ENCODE measurements at places on chromosomes 4 and X. TPM values are rescaled to one million over a fixed set of nuclear protein-coding genes. Genes with fewer than 3 reads are reported as not detected.

ART3 gene
- total RNA-seq: not detected

EGFL6 gene
- total RNA-seq: not detected

SULT1E1 gene
- total RNA-seq: not detected

RBM3 gene
- total RNA-seq: 202 TPM

DMRTC1 gene
- not detected for total RNA-seq

ARAF gene
- 58.2 TPM for total RNA-seq

ERCC6L gene
- total RNA-seq: 14.7 TPM

AKAP4 gene
- total RNA-seq: not detected

MAGEE1 gene
- total RNA-seq: 0.17 TPM

FOXR2 gene
- not detected for total RNA-seq

FOXP3 gene
- 0.57 TPM for total RNA-seq

RAB41 gene
- not detected for total RNA-seq

PYURF gene
- 26.1 TPM for total RNA-seq

TMSB15A gene
- total RNA-seq: not detected

SMIM10 gene
- total RNA-seq: 1.5 TPM

ENOPH1 gene
- total RNA-seq: 70.2 TPM

MAGEA11 gene
- total RNA-seq: not detected

PDE5A gene
- 1.4 TPM for total RNA-seq

SSX4 gene
- not detected for total RNA-seq

ARHGEF38 gene
- not detected for total RNA-seq

DCAF4L1 gene
- total RNA-seq: 0.07 TPM

SPON2 gene
- 35.3 TPM for total RNA-seq

USP17L5 gene
- total RNA-seq: not detected

SSX2 gene
- not detected for total RNA-seq

VCX2 gene
- not detected for total RNA-seq

CAPN6 gene
- not detected for total RNA-seq

ZNF185 gene
- total RNA-seq: 20.7 TPM

VSIG4 gene
- total RNA-seq: not detected

TCEAL6 gene
- not detected for total RNA-seq

PROM1 gene
- not detected for total RNA-seq

RAB9B gene
- 1.4 TPM for total RNA-seq

OTUD6A gene
- total RNA-seq: not detected

NCAPG gene
- 89.8 TPM for total RNA-seq

CT45A5 gene
- total RNA-seq: not detected

KCNIP4 gene
- not detected for total RNA-seq

DGAT2L6 gene
- total RNA-seq: not detected

ATP1B4 gene
- not detected for total RNA-seq

MAOB gene
- not detected for total RNA-seq

FGA gene
- not detected for total RNA-seq

UGT2B17 gene
- not detected for total RNA-seq

SLIT2 gene
- not detected for total RNA-seq

TMPRSS11F gene
- not detected for total RNA-seq

TEX13D gene
- not detected for total RNA-seq

STEEP1 gene
- total RNA-seq: 28.1 TPM

C1QTNF7 gene
- not detected for total RNA-seq

ERVMER34-1 gene
- not detected for total RNA-seq

CRLF2 gene
- total RNA-seq: 0.80 TPM

STATH gene
- total RNA-seq: not detected

NKX3-2 gene
- 0.63 TPM for total RNA-seq

MAP7D2 gene
- not detected for total RNA-seq

FGFBP2 gene
- total RNA-seq: not detected

UNC5C gene
- not detected for total RNA-seq

CTBP1 gene
- 238 TPM for total RNA-seq

LNX1 gene
- total RNA-seq: not detected

GSPT2 gene
- 10.1 TPM for total RNA-seq

APBB2 gene
- 88.5 TPM for total RNA-seq

F11 gene
- not detected for total RNA-seq

Measured in OCI-LY7 (cell line).